Skin of body (tissue), 3 donors: ENCODE measurements at places on chromosomes 3 and 15. TPM values are rescaled to one million over a fixed set of nuclear protein-coding genes. Genes with fewer than 3 reads are reported as not detected.

The AMOTL2 gene
- total RNA-seq, result 46.8 TPM

The ELL3 gene
- total RNA-seq, result 14.2 TPM

The CLDN18 gene
- not detected for total RNA-seq

The TRPM1 gene
- total RNA-seq, result 3.5 TPM

The GHRL gene
- not detected for total RNA-seq

The RBM15B gene
- total RNA-seq, result 16.5 TPM

The CHRD gene
- 31.3 TPM for total RNA-seq

The CHRM5 gene
- not detected for total RNA-seq

The FURIN gene
- total RNA-seq, result 26.9 TPM

The CCR9 gene
- not detected for total RNA-seq

The CLRN1 gene
- not detected for total RNA-seq

The FILIP1L gene
- 40.1 TPM for total RNA-seq

The ZNF385D gene
- 16.2 TPM for total RNA-seq

The AHSG gene
- not detected for total RNA-seq

The TMEM158 gene
- 2.4 TPM for total RNA-seq

The RLBP1 gene
- total RNA-seq, result not detected

The TMEM207 gene
- not detected for total RNA-seq

The ADAMTSL3 gene
- total RNA-seq, result 16.9 TPM

The CCR3 gene
- total RNA-seq, result 0.49 TPM

The GP9 gene
- total RNA-seq, result 0.49 TPM

The CHRFAM7A gene
- total RNA-seq, result 1.4 TPM

The GOLGA8N gene
- total RNA-seq, result 14.3 TPM

The KNG1 gene
- not detected for total RNA-seq

The ILDR1 gene
- 0.49 TPM for total RNA-seq

The LTF gene
- 60.7 TPM for total RNA-seq
